ENCODE measurements at places on chromosomes 5 and 9. TPM values are rescaled to one million over a fixed set of nuclear protein-coding genes. Genes with fewer than 3 reads are reported as not detected.
A peak's percentile ranks its signal among the peaks of the same experiment; 100 is the strongest.

PTPRD gene
- total RNA-seq, result 34.2 TPM

- DNase-seq, result no peak
Observed at GRCh38 chr5:139711067-139711905, 63.1 kb downstream of the CXXC5 start.

GRCh38 chr5:66171349-66172344 lies 27.5 kb downstream of the SREK1 start:
- no peak for DNase-seq

DNA sequence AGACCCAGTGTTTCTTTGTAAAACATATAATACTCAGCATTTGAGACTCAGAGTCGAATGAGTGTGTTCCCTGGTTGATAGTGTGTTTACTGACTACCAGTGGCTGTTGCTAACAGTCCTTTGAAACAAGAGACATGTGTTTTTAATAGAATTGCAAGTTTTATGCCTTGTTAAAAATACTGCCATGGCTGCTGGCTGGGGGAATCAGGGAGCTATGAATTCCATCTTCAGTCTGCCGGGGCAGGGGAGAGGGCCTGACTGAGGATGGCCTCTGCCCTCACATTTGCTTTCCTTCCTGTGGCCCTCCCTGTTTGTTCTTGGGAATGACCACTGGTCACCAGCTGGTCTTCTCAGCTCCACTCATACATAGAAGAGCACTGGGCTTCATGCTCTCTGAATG lies 63.8 kb downstream of the PDZD2 start:
- DNase-seq, result no peak

GRCh38 chr9:91036826-91037510 lies 235.3 kb downstream of the SYK start:
- DNase-seq, result peak; percentile 65

- DNase-seq, result no peak
Observed at GRCh38 chr5:14008819-14009311, 64.4 kb upstream of the DNAH5 start.

DNA sequence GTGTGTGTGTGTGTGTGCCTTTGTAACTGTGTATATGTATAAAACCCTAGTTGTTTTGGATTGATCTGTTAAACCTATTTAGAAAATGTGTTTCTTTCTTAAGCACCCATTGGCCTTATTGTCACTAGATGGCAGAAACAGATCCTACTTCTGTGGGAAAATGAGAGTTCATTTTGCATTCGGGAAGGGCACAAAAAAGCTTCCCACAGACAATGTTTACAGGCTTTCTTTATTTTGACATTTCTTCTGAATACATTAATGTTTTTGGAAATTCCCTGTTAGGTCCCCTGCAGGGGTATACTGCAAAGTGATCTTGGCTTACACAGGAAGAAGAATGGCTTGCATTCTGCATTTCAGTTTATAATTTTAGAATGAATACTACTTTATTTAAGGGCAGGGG lies 481.8 kb upstream of the ARRDC3 start:
- no peak for DNase-seq
